ENCODE measurements at places on chromosomes 5 and 9. TPM values are rescaled to one million over a fixed set of nuclear protein-coding genes. Genes with fewer than 3 reads are reported as not detected.

- DNase-seq = no peak
Observed at GRCh38 chr9:88555268-88555980, 20.4 kb downstream of the NXNL2 start.

DNA sequence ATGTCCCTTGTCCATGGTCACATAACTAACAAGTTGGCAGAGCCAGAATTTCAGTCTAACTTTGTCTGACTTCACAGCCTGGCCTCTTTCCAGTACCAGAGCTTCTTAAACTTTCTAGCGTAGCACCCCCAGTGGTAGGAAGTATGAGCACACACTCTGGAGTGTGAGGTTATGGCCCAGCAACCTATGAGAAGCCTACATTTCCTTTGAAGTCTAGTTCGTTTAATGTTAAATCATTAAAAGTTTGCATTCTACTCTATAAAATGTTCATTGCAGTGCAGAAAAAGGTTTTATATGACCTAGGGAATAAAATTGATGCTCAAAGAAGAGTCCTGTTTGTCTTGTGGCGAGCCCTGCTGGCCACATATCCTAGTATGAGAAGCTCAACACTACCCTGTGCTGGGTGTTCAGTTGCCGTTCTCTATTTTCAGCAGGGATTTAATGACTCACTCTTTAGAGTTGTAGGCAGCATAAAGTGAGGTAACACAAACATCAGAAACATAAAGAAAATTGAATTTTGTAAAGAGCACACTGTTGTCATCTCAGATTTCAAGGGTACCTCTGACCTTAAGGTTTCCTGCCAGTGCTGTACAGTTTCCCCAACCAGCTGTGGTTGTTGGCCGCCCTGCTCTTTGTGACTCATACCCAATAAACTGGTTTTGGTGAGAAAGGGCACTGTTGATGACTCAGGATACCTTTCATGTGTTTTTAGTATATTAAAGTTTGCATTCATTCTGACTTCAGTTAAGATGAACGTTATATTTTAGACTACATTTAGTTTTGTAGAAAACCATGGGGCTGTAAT, 14.3 kb downstream of the MCCC2 start:
- peak; percentile 73 for DNase-seq

Gene MAN1B1
- 24.0 TPM for total RNA-seq

GRCh38 chr9:2336055-2336454, 285.5 kb upstream of the VLDLR start:
- DNase-seq = no peak

- DNase-seq = no peak
Observed at GRCh38 chr5:76332102-76332501, 71.0 kb upstream of the IQGAP2 start.

GRCh38 chr5:9502050-9502834, 43.6 kb downstream of the SEMA5A start:
- DNase-seq = no peak

GRCh38 chr5:177116631-177117373, 16.8 kb upstream of the NSD1 start:
- DNase-seq = peak; percentile 88

DNA sequence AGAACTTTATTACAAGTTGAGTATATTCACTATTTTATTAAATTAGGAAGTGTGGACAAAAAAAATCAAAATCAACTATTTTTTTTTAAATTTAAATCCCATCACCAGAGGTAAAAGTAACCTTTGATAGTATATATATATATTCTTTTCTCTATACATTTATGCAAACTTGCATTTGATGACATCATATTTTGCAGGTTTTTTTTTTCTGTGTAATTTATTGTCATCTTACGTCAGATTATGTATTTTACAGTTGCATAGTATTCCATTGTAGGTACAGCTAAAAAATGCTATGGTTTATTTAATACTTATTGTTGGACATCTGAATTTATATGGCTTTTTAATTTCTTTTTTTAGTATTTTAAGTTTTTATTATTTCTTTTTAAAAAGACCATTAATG, 25.5 kb downstream of the APC start:
- DNase-seq = no peak
